Lung (tissue), 17 donors: ENCODE measurements at places on chromosomes 4 and X. TPM values are rescaled to one million over a fixed set of nuclear protein-coding genes. Genes with fewer than 3 reads are reported as not detected.

EOLA2 gene
- total RNA-seq = 21.0 TPM

IL3RA gene
- 21.6 TPM for total RNA-seq

PNMA3 gene
- 0.28 TPM for total RNA-seq

CCNQ gene
- total RNA-seq = 20.2 TPM

PF4V1 gene
- not detected for total RNA-seq

CXorf49B gene
- not detected for total RNA-seq

FAM184B gene
- total RNA-seq = 0.18 TPM

DNA sequence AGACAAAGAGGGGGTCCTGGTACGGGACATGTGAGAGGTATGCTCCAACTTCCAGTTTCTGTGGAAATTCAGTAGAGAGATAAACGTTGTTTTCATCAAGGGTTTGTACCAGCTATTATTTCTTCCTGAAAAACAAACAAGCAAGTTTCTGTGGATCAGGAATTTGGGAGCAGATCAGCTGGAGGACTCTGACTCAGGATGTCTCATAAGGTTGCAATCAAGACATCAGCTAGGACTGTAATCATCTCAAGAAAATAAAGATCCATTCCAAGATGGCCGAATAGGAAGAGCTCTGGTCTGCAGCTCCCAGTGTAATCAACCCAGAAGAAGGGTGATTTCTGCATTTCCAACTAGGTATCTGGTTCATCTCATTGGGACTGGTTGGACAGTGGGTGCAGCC lies 23.5 kb upstream of the NFKB1 start:
- no peaks in the 10 kb centered on the region for H3K27me3 ChIP-seq
- no peak overlapping the region for H3K27ac ChIP-seq
- no peaks in the 10 kb centered on the region for H3K4me1 ChIP-seq

DNA sequence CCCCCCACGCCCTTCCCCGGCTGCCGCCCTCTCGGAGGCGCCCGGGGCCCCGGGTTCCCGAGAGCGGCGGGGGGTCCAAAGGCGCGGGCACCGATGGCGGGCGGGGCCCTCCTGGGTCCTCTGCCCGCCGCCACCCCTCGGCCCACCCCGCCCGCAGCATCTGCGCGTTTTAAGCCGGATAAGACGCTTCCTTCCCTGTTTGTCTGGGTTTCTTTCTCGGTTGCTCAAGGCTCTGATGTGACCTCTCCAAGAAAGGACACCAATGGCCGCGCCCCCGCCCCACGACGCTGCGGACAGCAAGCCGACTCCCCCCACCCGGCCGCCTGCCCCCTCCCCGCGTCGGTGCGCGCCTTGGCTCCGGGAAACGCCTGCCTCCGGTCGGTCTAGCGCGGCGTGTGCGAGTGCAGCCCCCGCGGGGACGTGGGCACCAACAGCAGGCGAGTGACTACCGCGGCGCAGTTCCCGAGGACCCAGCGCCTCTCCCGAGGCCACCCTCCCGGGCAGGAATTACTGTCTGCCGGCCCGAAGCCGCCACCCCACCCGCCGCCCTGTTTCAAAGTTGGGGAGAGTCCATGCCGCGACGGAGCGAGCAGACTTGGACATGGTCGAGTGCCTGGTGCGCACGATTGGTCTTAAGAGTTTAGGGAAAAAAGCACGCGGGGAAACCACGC lies 21.1 kb upstream of the HMX1 start:
- peaks cover 55% of the 10 kb centered on the region for H3K27me3 ChIP-seq
- H3K4me1 ChIP-seq = no peaks in the 10 kb centered on the region
- no peaks in the 10 kb centered on the region for H3K36me3 ChIP-seq
- no peak overlapping the region for H3K4me3 ChIP-seq
- H3K27ac ChIP-seq = no peak overlapping the region
- no peak for DNase-seq

- H3K27me3 ChIP-seq = no peaks in the 10 kb centered on the region
- no peak for DNase-seq
- no peaks in the 10 kb centered on the region for H3K4me1 ChIP-seq
- no peak overlapping the region for H3K27ac ChIP-seq
Observed at GRCh38 chrX:34810364-34810763, 132.2 kb upstream of the FAM47B start.

GRCh38 chr4:54058171-54058570 lies 6.2 kb downstream of the CHIC2 start:
- H3K36me3 ChIP-seq = no peaks in the 10 kb centered on the region
- no peak for DNase-seq
- H3K27ac ChIP-seq = no peak overlapping the region
- H3K4me3 ChIP-seq = no peak overlapping the region
- H3K27me3 ChIP-seq = no peaks in the 10 kb centered on the region
- H3K4me1 ChIP-seq = peaks cover 2% of the 10 kb centered on the region

- no peaks in the 10 kb centered on the region for H3K4me1 ChIP-seq
- no peak overlapping the region for H3K4me3 ChIP-seq
- peaks cover 21% of the 10 kb centered on the region for H3K27me3 ChIP-seq
- peak; percentile 52 for DNase-seq
- no peak overlapping the region for H3K27ac ChIP-seq
Observed at GRCh38 chrX:11724122-11725017, 33.7 kb upstream of the MSL3 start.

GRCh38 chr4:48175328-48175727 lies 41.3 kb upstream of the TXK start:
- no peak overlapping the region for H3K4me3 ChIP-seq
- DNase-seq = no peak
- no peak overlapping the region for H3K27ac ChIP-seq
- H3K27me3 ChIP-seq = no peaks in the 10 kb centered on the region
- no peaks in the 10 kb centered on the region for H3K36me3 ChIP-seq

- H3K36me3 ChIP-seq = peaks cover 6% of the 10 kb centered on the region
- H3K27ac ChIP-seq = peak overlapping the region; percentile 90
- H3K4me3 ChIP-seq = peak overlapping the region; percentile 95
- peaks cover 15% of the 10 kb centered on the region for H3K4me1 ChIP-seq
Observed at GRCh38 chr4:163166041-163166579, 580 bp downstream of the NAF1 start.

- no peak within 1 kb of the TSS for H3K4me3 ChIP-seq
- no peak within 1 kb of the TSS for H3K27ac ChIP-seq
- DNase-seq = no peak
- no peaks in the 10 kb centered on the region for H3K4me1 ChIP-seq
Observed at GRCh38 chrX:30241724-30242415, at the start of gene MAGEB4. MAGEB4 (plus strand) TSS chrX:30242000; CDS start chrX:30242136, 136 bp downstream.

DNA sequence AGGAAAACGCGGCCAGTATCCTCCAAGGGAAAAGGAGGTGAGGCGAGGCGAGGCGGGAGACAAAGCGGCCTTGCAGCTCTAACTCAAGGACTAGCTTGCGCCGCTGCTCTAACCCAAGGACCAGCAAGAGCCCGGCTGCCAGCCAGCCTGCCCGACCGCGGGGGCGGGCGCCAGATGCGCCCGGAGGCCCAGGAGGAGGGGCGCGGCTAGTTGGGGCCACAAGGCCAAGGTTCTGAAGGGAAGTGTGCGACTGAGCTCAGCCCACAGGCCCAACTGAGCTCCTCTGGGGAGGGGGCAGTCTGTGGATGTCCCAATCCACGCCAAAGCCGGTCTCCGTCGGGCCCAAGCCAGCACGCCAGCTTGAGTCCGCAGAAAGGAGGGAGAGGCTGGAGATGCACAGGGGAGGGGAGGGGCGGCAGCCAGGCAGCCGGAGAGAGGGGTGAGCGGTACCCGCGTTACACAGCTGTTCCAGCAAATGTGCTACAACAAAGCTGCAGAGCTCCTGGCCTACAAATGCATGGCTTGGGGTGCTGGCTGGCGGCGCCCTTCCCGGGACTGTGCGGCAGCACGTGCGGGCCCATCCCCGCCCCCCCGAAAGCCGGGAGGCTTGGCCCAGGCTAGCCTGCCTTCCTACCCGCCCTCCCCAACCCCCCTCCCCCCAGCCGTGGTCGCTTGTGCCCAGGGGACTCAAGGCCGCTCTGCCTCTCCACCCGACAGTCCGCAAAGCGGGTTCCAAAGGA lies 637 bp downstream of the AMER1 start:
- peak; percentile 61 for DNase-seq
- H3K27me3 ChIP-seq = no peaks in the 10 kb centered on the region
- H3K27ac ChIP-seq = peak overlapping the region; percentile 78

- H3K4me1 ChIP-seq = no peaks in the 10 kb centered on the region
- no peak overlapping the region for H3K4me3 ChIP-seq
- DNase-seq = no peak
- peaks cover 3% of the 10 kb centered on the region for H3K36me3 ChIP-seq
- H3K27me3 ChIP-seq = no peaks in the 10 kb centered on the region
Observed at GRCh38 chr4:129043523-129043922, 49.8 kb downstream of the SCLT1 start.

DNA sequence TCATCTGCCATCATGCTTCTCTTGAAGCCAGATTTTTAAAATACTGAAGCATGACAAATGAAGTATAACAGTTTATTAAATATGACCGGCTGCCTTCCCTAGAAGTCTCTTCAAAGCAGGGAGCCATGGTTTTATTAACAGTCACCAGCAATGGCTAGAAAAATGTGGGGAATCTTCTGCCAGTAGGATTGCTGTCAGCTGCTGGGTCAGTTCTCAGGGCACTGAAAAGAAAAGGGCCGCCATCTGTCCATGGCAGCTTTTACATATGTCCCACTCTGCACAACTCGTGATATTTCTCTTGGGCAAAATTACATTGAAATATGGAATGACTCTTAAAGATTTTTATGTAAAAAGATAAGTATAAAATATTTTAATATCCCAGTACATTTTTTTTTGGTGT lies 2.8 kb downstream of the CCNG2 start:
- H3K4me1 ChIP-seq = peaks cover 1% of the 10 kb centered on the region
- DNase-seq = peak; percentile 67
- H3K36me3 ChIP-seq = peaks cover 14% of the 10 kb centered on the region
- no peaks in the 10 kb centered on the region for H3K27me3 ChIP-seq

DNA sequence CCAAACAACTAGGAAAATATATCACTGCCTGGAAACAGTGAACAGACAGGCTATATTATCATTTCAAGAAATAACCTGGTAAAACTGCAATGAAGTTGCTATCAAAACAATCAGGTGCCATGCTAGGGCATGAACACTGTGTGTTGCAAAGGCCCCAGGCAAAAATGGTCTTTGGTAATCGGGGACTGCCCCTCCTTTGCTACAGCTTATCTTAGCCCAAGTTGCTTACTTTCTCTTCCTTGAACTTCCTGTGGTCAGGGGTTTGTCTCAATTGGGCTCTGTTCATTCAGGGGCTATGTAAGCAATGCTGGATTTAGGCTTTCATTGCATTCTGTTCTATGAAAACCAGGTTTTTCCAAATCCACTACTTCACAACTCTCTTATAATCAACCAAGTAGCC lies 30.4 kb downstream of the SCML1 start:
- H3K27me3 ChIP-seq = peaks cover 63% of the 10 kb centered on the region
- H3K4me3 ChIP-seq = no peak overlapping the region
- no peak overlapping the region for H3K27ac ChIP-seq
- DNase-seq = no peak
- H3K36me3 ChIP-seq = no peaks in the 10 kb centered on the region
- no peaks in the 10 kb centered on the region for H3K4me1 ChIP-seq

GRCh38 chr4:5810151-5810550 lies 82.7 kb downstream of the CRMP1 start:
- DNase-seq = no peak
- no peaks in the 10 kb centered on the region for H3K4me1 ChIP-seq
- H3K36me3 ChIP-seq = peaks cover 35% of the 10 kb centered on the region
- no peaks in the 10 kb centered on the region for H3K27me3 ChIP-seq
- H3K27ac ChIP-seq = no peak overlapping the region
- H3K4me3 ChIP-seq = no peak overlapping the region

DNA sequence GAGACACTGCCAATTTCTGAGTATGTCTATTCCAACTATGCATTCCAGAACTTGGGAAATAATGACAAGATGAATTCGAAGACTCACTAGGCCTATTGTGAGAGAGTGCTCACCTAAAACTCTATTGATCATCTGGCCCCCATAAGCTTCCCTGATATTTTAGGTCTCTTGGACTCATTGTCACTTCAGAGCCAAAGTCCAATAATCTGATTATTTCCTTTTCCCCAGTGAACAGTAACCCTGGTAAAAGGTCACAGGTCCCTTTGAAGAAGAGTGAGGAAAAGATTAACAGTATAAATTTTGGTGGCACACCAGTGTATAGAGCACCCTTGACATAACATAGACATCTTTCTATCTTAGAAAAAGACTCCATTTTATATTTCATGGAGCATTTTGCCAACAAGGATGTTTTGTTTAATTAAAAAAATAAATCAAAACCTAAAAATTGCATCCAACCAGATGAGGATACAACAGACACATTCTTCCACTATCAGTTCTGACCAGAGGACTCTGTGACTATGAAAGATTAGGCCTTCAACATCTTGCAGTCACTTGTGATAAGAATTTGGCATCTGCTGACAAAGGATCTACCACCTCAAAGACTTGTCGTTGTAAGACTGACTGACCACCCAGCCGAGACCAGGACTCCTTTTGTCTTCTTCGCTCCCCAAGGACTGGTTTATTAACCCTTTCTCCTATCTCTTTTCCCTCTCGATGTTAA lies 191.9 kb downstream of the MAB21L2 start:
- no peak for DNase-seq
- no peaks in the 10 kb centered on the region for H3K4me1 ChIP-seq
- H3K27ac ChIP-seq = no peak overlapping the region
- no peaks in the 10 kb centered on the region for H3K36me3 ChIP-seq
- H3K27me3 ChIP-seq = no peaks in the 10 kb centered on the region

- peaks cover 6% of the 10 kb centered on the region for H3K27me3 ChIP-seq
- peak overlapping the region; percentile 95 for H3K27ac ChIP-seq
- H3K36me3 ChIP-seq = peaks cover 3% of the 10 kb centered on the region
- H3K4me1 ChIP-seq = peaks cover 11% of the 10 kb centered on the region
- H3K4me3 ChIP-seq = no peak overlapping the region
- no peak for DNase-seq
Observed at GRCh38 chrX:107713203-107713542, 62.4 kb downstream of the TSC22D3 start.

DNA sequence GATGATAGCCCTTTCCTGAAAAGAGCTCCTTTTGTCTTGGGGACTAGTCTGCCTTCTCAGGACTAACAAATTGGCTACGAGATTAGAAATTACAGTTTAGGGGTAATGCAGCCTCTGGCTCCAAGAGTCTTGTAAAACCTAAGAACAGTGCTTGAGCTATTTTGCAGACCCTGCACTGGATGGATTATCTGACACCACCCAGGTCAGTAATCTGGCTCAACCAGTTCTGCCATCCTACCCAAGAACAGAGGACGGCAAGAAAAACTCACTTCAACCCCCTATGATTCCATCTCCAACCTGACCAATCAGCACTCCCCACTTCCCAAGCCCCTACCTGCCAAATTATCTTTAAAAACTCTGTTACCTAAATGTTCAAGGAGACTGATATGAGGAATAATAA lies 225.1 kb downstream of the FAM47A start:
- H3K4me3 ChIP-seq = no peak overlapping the region
- no peaks in the 10 kb centered on the region for H3K36me3 ChIP-seq
- H3K27me3 ChIP-seq = no peaks in the 10 kb centered on the region
- no peak for DNase-seq
- no peaks in the 10 kb centered on the region for H3K4me1 ChIP-seq
- no peak overlapping the region for H3K27ac ChIP-seq

GRCh38 chrX:110168585-110168984 lies 149.3 kb downstream of the AMMECR1 start:
- no peaks in the 10 kb centered on the region for H3K27me3 ChIP-seq
- DNase-seq = no peak
- peaks cover 3% of the 10 kb centered on the region for H3K36me3 ChIP-seq
- H3K4me3 ChIP-seq = no peak overlapping the region
- H3K4me1 ChIP-seq = no peaks in the 10 kb centered on the region
- H3K27ac ChIP-seq = no peak overlapping the region
